ENCODE measurements at places on chromosomes 6 and 20.

DNA sequence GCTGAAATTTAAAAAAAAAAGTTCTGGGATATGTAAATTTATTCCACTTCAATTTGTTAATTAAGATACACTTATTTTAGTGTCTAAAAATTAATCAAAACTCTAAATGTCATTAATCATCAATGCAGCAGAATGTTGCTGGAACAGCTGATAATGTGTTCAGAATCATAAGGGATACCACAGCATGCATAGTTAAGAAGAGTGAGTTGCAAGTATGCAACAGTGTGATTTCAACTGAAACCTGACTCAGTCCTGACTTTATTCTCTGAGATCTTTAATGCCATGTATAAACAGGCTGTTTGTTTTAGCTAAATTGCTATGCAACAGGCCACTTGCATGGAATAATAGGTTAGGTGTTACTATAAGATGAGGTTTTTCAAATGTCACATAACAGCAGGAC is 1.4 kb downstream of the GRIK2 start:
- DNase-seq: no peak

DNA sequence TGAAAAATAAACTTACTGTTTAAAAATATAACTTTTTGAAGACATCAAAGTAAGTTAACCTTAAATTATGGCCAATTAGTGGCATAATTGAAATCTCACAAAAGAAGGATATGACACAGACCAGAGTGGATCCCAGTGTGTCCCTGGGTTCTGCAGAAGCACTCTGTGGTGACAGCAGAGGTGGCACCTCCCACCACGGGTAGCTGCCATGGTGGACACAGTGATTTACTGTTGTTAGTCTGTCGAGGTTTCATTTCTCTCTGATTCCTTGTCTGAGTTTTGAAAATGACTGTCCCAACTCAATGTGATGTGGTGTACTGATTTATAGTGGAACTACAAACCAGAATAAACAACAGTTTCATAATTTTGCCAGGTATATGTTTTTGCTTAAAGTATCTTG is 76.5 kb downstream of the TULP4 start:
- no peak for DNase-seq

DNA sequence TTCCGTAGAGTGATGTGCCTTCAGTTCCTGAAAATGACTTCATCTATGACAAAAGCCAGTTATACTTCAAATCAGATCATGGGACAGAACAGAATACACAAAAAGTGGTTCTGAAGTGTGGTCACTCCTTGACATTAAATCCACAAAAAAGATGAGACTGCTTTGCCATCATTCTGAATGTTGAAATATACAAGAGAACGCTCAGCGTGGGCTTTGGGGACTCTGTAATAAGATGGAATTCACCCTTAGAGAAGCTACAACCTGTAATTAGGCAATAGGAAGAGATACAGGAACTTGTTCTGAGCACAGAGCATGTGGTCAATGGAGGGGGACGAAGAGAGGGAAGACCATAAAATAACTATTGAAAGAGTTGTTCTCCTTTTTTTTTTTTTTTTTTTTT is 184.3 kb downstream of the CARMIL1 start:
- no peak for DNase-seq

- no peak for DNase-seq
Measured at GRCh38 chr20:18628330-18628920, 40.6 kb downstream of the DTD1 start.

- no peak for DNase-seq
Measured at GRCh38 chr20:24112360-24112759, 123.8 kb upstream of the GGTLC1 start.

GRCh38 chr6:324729-325125 is 32.4 kb downstream of the DUSP22 start:
- no peak for DNase-seq

DNA sequence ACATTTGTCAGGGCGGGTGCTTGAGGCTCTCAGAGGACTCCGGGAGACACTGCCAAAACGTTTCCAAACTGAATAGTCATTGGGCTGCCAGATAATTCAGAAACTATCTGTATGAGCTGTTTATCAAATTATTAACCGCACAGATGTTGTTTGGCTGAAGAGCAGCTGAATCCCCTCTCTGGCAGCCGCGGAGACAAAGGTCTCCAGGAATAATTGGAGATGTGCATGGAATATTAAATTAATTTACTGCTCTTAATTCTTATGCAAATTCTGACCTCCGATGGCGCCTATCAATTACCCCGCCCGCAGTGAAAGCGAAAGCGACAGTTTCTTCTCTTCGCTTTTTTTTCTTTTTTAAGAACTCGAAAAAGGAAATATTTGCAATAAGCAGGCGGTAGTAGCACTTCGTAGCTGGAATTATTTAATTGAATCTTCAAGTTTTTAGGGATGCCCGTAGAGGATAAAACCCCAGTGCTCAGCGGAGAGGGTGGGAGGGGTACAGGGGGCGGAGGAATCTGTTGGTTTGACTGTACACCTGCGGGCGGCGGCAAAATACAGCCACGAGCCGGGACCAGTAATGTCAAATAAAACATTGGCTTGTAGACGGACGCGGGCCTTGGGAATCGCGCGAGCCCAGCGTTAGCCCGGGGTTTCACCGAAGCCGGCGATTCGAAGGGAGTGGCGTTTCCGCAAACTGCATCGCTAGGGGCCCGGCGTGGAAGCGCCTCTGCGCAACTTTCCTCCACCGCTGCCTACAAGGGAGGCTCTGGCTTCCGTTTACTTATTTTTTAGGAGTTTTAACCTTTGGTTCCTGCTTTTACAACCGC is 6.2 kb downstream of the LINC00237 start:
- no peak for DNase-seq

- DNase-seq: no peak
Measured at GRCh38 chr6:106113256-106113959, 27.3 kb downstream of the PRDM1 start.

DNA sequence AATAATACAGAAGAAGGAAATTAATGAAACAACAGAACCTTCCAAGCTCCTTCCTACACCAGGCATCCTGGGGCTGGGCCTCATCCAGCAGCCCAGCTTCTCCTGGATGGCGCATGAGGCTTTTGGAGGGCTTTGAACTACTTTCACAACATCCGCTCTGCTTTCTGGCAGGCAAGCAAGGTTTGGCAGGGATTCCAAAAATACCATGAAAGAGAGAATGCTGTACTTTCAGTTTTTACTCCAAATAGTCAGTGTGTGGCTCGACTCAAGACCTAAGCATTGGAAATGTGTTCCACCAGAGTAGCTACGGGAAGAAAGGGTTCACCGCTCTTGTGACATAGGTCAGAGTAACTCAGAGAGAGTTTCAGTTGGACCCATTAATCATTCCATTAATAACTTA is 125.4 kb downstream of the OPRM1 start:
- DNase-seq: no peak

GRCh38 chr6:8731874-8732273 is 296.5 kb upstream of the SLC35B3 start:
- no peak for DNase-seq

DNA sequence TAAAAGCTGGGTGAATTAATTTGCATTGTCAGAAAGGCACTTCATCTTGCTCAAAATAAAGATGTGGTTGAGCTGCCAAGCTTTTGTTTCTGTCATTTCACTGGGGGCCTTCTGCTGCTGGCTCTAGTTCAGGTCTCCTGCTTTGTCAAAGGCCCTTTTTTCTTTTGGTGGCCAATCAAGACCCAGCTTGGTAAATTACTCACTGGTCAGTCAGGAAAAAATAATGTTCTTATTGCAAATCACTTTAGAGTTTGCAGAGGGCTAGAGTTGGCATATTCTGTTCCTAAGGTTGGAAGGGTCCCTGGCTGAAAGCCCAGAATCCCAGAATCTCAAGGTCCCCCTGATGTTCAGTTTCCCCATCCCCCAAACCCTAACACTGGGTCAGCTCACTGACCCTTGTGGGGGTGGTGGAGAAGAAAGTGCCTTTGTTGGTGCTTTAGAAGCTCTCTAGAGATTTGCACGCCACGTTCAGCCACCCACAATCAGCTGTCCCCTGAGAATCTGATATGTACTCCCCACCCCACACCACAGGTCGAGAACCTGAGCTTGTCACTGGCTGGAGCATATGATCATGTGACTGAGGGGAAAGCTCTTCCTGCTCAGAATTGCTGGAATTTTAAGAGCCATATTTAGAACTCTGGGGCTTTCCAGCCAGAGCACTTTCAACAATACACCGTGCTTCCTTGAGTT is 21.7 kb upstream of the BNIP5 start:
- DNase-seq: no peak

DNA sequence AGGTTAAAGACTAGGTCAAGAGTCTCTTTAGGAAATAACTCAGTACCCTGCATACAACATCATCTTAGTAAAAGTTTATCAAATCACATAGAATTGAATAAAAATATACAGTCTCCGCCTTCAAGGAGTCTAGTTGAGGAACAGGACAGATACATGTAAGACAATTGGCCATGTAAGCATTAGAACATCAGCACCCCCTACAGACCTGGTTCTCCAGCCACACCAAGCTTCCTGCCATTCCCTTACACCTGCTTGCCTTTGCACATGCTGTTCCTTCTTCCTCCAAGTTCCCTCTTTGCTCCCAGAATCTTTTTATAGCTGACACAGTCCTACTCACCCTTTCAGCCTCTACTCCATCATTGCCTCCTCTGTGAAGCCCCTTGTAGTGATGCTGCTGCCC is 187.8 kb upstream of the LRFN2 start:
- no peak for DNase-seq

GRCh38 chr6:26260725-26261490 is 104.1 kb upstream of the BTN3A2 start:
- no peak for DNase-seq

DNA sequence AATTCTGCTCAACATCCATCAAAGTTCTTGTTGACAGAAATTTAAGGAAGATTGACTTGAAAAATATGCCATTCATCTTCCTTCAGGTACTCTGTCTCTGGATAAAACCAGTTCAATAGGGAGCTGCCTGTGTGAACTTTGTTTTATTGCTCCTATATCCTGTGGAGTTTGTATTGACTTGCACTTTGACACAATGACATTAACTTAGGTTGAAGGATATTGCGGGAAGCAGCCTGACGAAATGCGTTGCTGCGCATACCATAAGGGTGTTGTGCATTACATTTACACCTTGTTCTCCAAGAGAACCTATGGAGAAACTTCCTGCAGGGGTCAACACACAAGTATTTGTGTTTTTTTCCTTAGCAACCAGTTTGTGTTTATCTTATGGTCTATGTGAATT is 185.4 kb upstream of the GRIK2 start:
- DNase-seq: no peak

GRCh38 chr6:86203044-86203443 is 560.4 kb upstream of the SYNCRIP start:
- DNase-seq: no peak

DNA sequence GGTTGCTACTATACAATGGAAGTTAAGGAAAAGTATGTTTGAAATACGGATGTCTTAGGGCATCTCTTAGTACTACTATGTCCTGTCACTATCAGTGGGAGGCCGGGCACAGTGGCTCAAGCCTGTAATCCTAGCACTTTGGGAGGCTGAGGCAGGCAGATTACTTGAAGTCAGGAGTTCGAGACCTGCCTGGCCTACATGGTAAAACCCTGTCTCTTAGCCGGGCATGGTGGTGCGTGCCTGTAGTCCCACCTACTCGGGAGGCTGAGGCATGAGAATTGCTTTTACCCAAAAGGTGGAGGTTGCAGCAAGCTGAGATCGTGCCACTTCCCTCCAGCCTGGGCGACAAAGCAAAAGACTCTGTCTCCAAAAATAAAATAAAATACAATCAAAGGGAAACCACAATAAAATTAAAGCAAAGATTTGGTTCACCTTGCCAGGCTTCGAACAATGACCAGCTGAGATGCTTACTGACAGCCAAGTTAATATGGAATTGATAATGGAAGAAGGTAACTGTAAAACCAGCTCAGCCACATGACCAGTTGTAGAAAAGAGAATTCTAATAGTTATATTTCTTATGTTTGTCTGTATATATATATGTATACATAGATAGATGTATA is 6.5 kb downstream of the CD24 start:
- DNase-seq: no peak

DNA sequence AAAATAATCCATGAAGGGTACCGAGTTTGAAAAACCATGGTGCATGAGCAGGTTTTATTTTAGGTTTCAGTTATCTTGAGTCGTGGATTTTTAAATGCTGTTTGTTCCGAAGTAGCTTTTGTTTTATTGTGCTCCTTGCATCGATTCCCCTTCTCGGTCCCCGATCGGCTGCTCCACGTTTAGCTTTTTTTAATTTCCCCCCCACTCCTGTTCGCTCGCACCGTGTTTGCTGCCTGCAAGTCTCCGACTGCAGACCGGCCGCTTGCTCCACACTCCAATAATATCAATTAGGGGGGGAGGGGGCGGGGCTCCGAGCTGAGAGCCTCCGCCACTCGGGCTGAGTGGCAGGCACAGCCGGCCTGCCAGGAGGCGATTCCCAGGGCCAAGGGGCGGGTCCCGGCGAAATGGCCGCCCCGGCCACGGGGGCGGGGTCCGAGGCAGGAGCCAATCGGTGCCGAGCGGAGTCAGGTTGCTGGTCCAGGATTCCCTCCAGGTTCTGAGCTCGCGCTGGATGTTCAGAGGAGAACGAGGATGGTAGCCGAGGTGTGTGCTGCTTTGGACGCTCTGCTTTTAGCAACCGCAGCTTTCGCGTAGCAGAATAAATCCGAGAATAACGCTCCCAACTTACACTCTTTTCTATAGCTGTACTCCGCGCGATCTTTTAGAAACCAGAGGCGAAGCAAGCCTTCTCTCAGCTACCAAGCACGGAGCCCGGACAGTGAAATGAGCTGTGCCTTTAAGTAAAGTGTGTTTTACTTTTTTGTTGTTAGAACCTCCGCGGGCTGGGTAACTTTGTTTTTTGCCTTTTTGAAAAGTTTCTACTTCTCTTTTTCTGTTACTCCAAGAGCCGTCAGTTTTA is at the start of gene EPHA7:
Gene EPHA7, minus strand, starts transcription at position 256 of the 859 bp plus-strand sequence. Its CDS starts 218 bp downstream, at position 38.
- DNase-seq: no peak

DNA sequence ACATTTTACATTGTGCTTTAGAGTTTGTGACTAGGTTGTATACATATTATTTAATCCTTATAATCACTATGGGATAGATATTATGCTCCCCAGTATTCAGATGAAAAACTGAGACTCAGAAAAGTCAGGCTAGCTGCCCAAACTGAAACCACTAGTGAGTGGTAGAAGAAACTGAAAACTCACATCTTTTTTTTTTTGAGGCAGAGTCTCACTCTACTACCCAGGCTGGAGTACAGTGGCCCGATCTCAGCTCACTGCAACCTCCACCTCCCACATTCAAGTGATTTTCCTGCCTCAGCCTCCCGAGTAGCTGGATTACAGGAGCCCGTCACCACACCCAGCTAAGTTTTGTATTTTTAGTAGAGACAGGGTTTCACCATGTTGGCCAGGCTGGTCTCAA is 22.2 kb downstream of the RNF24 start:
- no peak for DNase-seq

GRCh38 chr6:96007663-96008062 is 8.1 kb upstream of the FUT9 start:
- no peak for DNase-seq

DNA sequence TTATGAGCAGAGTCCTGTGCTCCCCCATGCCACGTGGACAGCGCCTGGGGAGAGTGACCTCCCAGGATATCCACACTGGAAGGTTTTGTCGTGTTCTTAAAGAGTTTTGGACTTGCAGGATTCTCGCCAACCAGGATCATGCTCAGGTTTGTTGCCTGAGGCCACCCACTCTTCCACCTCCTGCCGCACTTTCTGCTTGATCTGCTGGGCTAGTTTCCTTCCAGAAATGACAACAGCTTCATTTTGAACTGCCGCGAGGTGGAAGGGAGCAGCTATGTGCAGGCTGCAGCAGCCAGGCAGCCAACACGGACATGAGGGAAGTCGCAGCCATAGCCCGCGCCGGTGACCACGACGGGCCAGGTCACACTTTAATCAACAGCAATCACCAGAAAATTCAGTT is 27.7 kb upstream of the SEC63 start:
- no peak for DNase-seq

GRCh38 chr20:50877232-50877743 is 53.9 kb downstream of the ADNP start:
- DNase-seq: no peak

GRCh38 chr6:149108038-149108748 is 209.3 kb upstream of the TAB2 start:
- DNase-seq: no peak

Measured in activated CD4-positive, alpha-beta T cell treated with anti-CD3 and anti-CD28 coated beads for 1 hour (primary cell).